ELR (cell line): ENCODE measurements at places on chromosomes 7 and 10.

GRCh38 chr10:62541811-62542210 lies 167.6 kb downstream of the ZNF365 start:
- DNase-seq = no peak

GRCh38 chr10:107415446-107415845 lies 250.9 kb upstream of the SORCS1 start:
- no peak for DNase-seq

- DNase-seq = no peak
Observed at GRCh38 chr7:69775231-69775771, 177.0 kb downstream of the AUTS2 start.

DNA sequence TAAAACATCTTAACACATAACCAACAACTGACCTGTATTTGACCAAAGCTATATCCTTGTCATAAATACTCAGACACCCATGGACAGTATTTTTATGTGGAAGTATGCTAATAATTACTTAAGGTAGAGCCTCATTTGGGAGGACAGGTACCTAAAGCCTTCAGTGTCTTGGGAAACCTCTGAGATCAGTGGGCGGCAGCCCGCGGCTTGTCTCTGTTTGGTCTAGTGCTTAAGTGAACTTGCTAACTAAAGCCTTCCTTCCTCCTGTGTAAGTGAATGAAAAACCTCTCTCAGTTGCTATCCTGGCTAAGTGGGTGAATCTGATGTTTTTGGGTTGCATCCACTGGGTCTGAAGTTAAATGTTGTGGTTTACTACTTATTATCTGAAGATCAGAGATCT lies 144.5 kb upstream of the AGR3 start:
- no peak for DNase-seq

DNA sequence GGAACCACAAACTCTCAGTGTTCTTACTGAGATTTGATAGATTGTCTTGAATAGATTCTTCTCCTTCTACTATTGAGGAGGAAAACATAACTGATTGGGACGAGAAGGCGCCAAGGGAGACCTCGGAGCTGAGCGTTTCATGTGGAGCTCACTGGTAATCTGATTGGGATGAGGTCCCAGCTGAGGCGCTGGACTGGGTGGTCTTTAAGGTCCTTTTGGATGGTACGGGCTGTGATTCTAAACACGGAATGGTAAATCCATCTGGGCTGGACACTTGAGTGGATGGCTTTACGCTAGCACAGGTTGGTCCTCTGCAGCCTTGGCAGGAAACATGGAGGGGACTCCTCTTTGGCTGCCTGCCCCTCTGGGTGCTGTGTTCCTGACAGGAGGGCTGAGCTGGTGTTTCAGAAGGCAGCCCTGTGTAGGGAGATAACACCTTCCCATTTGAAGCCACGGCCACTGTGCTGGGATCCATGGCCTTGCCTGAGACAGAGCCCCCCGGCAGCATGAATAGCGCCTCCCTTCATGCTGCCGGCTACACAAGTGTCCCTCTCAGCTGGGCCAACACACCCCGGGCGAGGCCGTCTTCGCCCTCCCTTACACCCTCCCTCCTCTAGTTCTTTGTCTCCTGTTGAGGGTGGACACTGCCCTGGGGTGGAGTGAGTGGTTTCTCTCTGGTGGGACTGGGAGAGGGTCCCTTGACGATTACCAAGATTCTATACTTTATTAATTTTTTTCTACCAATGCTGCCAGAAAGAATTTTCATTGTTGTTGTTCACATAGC lies 203.2 kb upstream of the SHH start:
- DNase-seq = no peak

DNA sequence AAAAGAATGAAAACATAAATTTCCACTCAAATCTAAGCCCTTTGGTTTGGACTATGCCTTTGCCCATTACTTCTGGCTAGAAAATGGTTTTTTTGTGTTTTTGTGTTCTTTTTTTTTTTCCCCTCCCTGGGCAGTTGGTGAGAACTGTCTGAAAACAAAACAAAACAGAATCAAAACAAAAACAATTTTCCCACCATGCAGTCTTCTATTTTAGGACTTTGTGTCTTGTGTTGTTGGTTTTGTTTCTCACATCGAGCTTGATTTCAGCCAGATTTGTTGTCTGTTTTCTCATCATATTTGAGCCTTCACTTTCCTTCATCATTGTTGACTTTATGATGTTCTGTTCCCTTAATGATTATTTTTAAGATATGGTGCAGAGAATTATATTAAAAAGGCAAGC lies 206.3 kb downstream of the MACC1 start:
- no peak for DNase-seq

DNA sequence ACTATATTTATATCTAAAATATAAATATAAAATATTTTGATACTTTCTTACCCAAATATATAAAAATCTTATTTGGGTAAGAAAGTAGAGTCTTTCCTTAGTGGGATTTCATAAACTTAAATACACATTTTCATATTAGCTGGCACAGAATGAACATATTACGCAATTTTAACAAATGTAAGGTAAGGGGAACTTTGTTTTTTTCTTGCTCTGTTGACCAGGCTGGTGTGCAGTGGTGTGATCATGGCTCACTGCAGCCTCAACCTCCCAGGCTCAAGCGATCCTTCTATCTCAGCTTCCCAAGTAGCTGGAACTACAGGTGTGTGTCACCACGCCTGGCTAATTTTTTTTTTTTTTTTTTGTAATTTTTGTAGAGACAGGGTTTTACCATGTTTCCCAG lies 18.3 kb downstream of the CYP26A1 start:
- no peak for DNase-seq

DNA sequence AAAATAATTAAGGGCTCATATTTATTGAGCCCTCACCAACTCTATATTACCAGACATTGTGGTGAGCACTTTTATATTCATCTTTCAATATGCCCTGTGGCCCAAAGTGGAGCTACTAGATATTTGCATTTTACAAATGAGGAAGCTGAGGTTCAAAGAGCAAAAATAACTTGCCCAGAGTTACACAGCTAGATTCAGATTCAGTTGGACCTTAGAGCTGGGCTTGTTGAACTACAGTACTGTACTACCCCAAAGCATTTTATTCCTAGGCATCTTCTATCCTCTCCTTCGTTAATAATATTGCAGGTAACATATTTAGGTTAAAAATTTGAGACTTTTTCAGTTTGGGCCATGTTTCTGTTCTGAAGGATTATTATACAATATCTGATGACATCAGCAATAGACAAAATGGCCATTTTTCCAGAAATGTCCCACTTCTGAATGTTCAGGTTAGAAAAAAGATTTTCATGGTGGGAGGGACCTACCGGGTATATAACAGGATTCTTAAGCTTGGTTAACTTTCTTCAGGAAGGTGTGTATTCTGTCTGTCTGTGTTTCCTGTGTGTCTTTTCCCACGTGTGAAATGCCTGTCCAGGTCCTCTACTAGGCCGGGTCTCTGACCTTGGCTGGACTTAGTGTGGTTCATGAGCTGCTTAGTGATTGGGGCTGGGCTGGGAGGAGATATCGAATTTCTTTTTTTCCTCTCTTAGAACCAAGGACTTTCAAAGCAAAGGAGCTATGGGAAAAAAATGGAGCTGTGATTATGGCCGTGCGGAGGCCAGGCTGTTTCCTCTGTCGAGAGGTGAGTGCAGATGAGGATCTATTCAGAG lies 13.6 kb downstream of the PRXL2A start:
- no peak for DNase-seq

GRCh38 chr7:69599286-69599954 lies 1.1 kb downstream of the AUTS2 start:
- no peak for DNase-seq

- peak; percentile 49 for DNase-seq
Observed at GRCh38 chr10:126012485-126012884, 116.1 kb downstream of the FANK1 start.

DNA sequence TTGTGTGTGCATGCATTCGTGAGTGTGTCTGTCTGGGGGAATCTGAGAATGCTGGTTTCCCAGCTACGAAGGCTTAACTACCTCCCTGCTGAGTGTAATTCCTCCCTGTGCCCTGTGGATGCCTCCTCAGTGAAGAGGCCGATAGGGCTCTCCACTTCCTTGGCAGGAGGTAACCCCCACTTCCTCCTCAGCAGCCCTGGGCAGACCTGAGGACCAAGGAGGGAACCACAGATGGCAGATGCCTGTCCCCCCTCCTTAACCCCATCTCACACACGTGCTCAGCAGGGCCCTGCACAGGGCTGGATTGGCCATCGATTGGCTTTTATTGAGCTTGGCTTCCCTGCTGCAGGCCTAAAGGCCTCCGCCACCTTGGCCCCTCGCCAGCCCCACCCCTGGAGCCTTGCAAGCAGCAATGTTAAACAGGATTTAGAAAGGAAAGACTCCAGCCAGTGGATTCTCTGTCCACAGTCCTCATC lies 45.6 kb upstream of the LRRC4 start:
- no peak for DNase-seq

GRCh38 chr10:68154211-68154497 lies 44.9 kb downstream of the MYPN start:
- peak; percentile 29 for DNase-seq

- peak; percentile 82 for DNase-seq
Observed at GRCh38 chr10:124461642-124462347, at the start of gene LHPP. TSS of gene LHPP (plus strand) at chr10:124461823. CDS start at chr10:124461863, 40 bp downstream.

DNA sequence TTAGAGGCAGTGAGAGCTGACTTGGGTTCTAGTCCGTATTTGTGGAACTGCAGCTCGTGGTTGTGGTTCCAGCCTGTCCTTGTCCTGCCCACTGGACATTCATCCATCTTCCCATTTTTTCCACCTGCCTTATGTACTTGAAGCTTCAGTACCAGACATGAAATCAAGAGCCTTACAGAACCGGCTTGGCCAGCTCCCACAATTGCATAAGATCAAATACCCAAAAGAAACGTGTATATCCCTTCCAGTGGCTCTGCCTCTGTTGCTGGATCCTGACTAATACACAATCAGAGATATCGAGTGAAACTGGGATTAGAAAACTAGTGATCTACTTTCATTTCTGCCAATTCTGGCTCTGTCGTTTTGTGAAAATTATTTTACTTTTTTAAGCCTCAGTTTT lies 23.8 kb upstream of the LIPA start:
- no peak for DNase-seq

DNA sequence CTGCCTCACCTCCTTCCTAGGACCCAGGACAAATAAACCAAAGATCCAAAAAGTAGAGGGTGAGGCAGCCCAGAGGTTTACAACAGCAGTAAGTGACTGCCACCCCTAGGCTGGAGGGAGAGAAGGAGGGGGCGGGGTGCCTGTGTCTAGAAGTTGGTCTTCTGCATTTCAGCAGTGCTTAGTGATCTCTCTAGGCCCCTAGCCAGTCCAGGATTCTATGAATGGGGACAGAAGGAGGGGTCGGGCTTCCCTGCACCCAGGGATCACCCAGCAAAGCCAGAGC lies 62.8 kb upstream of the KDM7A start:
- no peak for DNase-seq

DNA sequence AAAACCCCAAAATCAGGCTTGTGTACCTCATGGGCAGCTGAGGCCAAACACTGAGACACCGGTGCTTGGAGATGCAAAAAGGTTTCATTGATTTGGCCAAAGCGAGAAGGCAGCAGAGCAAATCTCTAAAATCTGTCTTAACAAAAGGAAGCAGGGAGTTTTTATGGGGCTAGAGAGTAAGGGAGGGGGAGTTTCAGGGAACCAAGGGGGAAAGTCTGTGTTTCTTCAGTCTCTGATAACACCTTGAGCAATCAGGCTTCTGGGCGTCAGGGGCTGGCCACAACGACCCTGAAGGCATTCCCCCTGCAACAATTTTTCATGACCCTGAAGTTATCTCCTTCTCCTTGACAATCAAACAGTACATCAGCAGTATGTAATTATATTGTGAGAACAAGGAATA lies 2.7 kb upstream of the ZNF786 start:
- DNase-seq = no peak

- DNase-seq = peak; percentile 91
Observed at GRCh38 chr10:77628906-77629730, 8.5 kb downstream of the KCNMA1 start.

DNA sequence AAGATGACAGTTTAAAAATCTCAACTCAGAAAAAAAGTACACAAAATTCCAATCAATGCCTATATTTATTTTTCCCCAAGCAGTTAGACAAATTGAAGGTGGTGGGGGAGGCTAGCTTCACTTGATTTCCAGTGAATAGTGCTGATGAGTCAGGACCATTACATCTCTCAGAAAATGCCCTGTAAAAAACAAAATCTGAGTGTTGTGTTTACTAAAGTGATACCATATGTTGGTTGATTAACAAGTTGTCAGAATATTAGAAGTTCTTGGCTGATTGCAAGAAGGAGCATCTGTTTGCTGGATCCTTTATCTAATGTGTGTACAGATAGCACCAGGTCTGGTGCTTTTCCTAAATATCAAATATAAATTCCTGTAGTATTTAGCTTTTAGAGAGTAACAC lies 31.3 kb upstream of the KIAA1217 start:
- no peak for DNase-seq

GRCh38 chr10:6445671-6446316 lies 134.3 kb downstream of the PRKCQ start:
- peak; percentile 47 for DNase-seq

- no peak for DNase-seq
Observed at GRCh38 chr7:767580-767940, 40.5 kb upstream of the PRKAR1B start.

GRCh38 chr10:79266084-79266483 lies 81.2 kb upstream of the PPIF start:
- DNase-seq = no peak

DNA sequence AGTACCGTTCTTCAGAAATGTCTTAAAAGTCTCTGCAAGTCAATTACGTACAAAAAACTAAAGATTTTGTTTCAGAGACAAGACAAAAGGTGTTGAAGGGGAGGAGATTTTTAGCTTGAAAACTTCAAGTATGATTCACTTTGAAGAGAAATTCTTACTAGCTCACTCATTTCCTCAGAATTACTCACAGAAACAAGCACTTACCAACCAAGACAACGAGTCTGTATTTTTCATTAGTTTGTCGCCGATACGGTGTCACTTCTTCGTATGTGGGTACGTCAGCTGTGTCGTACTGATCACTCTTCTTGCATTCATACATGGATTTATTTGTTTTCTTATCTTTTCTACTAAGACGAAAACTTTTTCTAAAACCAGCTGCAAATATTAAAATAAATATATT lies 90.6 kb upstream of the ODAD2 start:
- peak; percentile 93 for DNase-seq

DNA sequence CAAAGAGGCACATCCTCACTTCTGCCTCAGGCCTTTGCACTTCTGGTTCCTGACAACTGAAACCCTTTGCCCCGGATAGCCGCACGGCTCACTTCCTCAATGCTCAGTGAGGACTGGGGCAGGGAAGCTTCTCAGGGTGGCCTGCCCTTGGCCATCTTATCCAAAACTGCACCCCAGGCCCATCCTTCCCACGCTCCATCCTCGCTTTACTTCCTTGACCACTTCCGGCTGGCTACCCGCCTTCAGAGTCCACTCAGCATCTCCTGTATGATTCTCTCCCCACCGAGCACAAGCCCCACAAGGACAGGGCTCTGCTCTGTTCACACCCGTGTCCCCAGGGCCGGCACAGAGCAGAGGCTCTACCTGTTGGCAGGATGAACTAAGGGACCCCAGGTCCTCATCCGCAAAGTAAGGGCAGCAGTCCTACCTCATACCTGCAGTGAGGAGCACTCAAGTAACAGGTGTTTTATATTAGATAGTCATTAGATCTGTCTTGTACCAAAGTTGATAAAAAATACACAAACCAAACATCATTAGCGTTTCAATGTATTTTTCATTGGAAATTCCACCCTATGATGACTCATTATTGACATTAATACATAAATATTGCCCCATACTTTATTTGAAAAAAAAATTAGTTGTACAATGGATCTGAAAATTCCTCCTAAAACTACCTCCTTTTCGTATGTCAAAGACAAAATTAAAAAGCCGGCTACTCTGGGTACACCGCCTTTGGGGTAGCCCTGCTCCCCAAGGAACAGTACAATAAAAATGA lies 35.0 kb downstream of the GNA12 start:
- DNase-seq = no peak
